ENCODE measurements at places on chromosomes 5 and 9.

DNA sequence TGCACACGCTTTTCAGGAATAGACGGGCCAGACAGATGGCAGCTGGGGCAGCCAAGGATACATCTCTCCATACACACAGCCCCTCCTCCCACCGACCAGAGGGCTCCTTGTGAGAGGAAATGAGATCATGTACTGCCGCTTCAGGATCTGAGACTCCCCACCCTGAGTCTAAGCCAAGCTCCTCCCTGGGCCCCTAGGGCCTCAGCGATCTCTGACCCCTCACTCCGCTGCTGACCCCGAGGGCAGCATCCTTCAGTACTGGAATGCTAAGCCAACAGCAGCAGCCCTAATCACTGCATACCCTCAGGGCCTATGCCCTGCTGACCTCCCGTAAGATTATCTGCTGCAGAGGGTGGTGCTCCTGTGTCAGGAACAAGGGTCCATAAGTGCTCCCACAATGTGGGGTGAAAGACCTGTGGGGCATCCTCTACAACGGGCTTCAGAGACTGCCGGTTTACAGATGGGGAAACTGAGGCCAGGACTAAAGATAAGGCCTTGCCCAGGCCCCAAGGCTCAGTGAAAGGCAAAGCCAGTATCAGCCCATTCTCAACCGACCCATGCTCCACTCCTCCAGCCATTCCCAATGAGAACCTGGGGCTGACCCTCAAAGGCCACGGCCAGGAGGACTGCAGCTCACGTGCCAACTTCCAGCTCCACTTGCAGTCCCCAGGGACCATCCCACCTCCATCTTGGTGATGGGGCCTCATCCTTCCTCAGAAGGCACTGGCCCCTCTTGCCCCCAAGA lies 37.5 kb downstream of the BICD2 start:
- DNase-seq: no peak

DNA sequence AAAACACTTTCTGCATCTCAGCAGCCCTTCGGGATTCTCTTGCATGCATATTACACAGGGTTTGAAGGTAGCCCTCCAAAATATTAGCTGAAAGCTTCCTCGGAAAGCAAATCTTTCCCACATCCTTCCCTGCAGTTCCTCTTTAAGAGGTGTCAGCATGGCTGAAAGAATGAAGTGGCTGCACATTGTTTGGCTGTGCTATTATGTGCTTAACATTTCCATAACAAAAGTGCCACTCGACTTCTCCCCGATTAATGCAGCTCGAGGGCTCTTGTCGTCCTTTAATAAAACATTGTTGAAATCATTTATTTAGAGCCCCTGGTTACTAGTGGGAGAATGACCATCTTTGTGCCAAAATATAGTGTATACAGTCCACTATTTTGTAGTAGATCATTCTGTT lies 6.5 kb downstream of the GAS1 start:
- no peak for DNase-seq

DNA sequence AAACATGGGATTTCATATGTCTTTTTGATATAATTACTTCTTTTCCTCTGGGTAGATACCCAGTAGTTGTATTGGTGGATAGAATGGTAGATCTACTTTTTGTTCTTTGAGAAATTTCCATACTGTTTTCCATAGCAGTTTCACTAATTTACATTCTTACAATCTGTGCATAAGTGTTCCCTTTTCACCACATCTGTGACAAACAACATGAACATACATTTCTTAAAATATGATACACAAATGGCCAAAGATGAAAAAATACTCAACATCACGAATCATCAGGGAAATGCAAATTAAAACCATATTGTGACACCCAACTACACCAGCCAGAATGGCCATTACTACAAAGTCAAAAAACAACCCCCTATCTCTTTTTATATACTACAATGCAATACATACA lies 1778.5 kb upstream of the ACO1 start:
- DNase-seq: no peak

DNA sequence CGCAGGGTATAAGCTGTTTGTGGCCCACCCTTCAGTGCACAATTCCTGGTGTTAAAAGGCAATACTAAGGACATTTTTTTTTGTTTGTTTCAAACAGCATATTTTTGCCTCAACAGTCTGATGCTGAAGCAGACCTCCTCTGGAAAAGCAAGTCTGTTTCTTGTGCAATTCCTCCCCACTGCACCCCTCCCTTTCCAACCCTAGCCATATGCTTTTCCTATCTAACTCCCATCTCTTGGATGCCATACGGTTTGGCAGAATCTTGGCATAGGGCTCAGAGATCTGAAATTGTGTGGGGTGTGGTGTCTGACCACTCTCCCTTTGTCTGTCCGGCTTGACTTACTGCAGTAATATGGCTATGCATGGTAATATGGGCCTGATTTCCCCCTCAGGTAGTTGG lies 161.6 kb downstream of the TMEM38B start:
- no peak for DNase-seq

DNA sequence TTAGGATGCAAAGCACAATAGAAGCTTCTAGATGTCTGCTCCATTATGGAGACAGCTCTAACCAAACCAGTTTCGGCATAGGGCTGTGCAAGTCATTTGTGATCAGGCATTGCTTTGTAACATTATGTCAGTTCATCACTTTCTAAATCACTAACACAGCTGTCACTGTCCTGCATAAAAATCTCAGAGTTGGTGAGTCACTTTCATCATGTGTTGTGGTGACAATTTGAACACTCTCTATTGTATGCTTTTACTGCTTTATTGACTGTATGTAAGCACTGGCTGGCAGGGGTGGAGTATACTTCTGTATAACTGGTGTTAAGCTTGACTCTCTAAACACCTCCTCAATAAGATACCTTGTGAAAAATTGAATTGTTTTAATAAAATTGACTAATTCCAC lies 77.9 kb downstream of the SLCO4C1 start:
- no peak for DNase-seq

DNA sequence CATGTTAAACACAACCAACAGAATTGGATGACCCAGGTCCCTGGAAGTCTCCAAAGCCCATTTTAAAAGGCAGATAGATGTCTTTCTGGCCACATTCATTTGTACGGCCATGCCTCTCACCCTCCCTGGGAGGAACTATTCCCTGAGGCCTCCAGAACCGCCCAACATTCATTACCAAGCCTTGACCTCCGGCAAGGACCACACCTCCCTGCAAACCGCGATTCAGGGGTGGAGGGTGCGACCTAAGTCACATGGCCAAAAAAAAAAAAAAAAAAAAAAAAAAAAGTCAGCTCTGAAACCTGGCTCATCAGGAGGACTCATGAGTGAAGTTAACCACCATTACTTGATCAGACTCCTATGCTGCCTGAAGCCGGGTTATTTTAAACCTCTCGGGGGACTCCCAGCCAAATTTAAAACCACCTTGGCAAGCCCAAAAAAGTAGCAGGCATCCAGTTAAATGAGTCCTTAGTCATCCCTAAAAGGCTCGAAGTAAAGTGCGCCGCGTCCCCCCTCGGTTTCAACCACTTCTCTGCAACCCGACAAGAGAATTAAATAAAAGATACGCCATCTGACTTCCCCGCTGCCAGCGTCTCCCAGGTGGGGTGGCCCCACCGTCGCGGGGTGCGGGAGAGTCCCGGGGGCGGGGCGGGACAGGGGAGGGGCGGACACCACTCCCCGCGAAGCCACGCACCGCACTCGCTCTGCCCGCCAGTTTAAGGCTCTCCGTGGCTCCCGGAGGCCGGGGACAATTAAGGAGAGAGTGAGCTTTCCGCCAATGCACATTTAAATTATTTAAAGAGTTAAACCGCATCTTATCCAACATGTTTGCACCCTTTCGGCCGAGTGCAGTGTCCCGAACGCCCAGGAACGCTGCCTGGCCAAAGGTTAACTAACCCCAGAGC lies 2.3 kb downstream of the KLF9 start:
- DNase-seq: peak; percentile 70

DNA sequence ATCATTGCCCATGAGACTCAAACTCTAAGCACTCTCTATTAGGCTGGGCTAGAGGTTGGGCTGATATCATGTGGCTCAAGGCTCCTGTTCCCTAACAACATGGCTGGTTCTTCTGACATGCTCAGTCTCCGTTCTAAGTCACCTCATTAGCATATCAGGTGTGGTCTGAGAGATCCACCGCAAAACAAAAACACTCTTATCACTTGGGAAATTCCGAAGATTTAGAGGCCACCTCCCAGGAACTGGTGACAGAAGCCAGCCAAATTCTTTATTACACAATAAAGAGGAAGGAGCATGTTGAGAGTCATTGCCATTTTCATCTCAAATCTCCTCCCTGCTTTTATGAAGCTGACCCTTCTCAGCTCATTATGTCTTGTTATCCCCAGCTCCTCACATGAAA lies 107.6 kb downstream of the MSX2 start:
- DNase-seq: no peak

DNA sequence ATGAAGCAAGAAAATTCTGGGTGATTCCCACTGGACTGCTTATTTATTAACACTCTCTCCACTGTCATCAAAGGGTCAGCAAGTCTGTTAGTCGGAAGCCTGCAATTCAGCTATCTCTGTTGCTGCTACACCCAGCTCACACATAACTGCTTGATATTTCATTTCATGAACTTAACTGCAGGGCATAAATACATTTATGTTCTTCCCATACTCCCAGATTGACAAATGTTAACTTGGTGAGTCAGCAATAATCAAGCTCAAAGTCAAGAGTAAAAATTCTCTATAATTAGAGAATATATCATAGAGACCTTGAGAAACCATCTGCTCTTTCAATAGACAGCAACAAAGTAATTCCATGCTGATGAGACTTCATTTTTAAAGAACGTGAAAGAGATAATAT lies 198.8 kb downstream of the ADAMTS12 start:
- no peak for DNase-seq

- peak; percentile 71 for DNase-seq
Observed at GRCh38 chr9:32954642-32955041, 46.8 kb downstream of the APTX start.

- DNase-seq: no peak
Observed at GRCh38 chr5:103060424-103060954, 59.4 kb downstream of the GIN1 start.

DNA sequence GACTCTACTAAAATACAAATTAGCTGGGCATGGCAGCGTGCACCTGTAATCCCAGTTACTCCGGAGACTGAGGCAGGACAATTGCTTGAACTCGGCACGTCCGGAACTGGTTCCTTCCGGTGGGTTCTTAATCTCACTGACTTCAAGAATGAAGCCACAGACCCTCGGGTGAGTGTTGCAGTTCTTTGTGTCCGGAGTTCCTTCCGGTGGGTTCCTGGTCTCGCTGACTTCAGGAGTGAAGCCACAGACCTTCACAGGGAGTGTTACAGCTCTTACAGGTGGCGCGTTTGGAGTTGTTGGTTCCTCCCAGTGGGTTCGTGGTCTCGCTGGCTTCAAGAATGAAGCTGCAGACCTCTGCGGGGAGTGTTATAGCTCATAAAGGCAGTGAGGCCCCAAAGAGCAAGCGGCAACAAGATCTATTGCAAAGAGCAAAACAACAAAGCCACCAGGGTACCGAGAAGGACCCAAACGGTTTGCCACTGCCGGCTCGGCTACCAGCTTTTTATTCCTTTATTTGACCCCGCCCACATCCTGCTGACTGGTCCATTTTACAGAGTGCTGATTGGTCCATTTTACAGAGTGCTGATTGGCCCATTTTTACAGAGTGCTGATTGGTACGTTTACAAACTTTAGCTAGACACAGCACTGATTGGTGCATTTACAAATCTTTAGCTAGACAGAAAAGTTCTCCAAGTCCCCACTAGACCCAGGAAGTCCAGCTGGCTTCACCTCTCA lies 28.6 kb upstream of the SLC6A19 start:
- no peak for DNase-seq

DNA sequence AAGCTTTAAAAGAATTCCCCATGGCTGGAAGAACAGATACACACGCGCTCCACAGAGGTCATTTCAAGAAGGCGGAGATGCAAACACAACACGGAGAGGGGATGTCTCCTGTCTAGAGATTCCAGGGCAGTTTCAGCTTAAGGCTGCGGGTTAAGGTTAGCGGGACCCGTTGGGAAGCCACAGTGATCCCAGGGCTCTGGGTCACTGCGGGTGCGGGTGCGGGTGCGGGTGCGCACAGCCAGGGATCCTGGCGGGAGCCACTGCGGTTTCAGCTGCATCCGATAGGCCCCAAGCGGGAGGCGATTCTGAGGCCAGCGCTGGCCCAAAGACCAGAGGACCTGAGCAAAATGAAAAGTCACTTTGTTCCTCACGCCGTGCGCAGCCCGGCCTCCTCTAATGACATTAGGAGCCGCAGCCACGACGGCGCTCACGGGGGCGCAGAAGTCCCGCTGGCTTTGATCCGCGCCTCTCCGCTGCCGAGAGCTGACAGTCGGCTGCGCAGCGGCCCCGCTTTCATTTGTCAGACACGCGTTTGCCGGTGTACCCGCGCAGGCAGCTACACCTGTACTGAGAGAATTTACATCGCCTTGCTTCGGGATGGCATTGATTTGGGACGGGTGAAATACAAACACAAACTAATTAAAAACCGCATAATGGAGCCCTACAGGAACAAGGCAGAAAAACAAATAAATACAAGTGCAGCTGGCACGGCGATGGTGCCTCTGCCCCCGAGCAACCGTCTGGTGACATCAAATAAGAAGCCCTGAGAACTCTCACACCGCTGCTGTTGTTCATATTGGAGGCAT lies 5.3 kb upstream of the IRX1 start:
- DNase-seq: no peak

DNA sequence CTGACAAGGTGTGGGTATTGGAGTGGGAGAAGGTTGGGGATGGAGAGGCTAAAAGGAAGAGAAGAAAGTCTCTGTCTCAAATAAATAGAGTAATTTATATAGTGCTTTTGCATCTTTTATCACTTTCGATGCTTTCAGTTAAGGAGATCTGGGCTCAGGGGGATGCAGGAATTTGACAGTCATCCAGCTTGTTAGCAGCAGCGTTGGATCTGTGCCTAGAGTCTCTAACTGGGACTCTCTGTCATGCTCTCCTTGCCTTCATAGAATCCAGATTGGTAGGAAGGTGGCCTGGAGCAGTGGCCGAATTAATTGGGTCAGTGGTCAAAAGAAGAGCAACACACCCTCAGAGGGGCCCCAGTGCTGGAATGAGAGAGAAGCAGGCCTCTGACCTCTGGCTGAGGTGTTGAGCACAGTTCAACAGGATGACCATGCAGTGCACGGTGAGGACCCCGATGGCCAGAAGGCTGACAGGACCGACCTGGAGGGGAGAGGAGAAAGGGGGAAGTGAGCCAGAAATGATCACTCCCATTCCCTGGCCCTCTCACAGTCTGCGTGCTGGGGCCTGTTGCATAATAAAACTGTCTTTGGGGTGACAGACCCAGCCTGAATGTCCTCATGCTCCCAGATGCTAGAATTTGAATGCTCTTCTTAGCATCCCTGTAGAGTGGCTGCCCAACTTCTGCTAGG lies 7.6 kb downstream of the SLC36A3 start:
- no peak for DNase-seq

- no peak for DNase-seq
Observed at GRCh38 chr5:101253096-101253495, 350.0 kb upstream of the ST8SIA4 start.

DNA sequence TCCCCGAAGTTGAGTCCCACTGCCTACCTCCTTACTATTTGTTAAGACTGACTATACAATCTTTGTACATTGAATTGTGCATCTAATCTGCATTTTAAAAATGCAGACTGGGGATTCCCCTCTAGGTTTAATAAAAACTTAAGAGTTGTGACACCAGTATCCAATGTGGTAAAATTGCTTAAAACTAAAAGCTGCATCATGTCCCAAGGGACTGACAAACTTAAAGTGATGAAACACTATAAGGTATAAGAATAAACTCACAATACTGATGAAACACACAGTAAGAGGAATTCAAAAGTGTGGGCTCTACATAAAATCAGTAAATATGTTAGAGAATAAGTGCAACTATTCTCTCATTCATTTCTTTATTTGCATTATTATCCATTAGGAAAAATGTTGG lies 1905.1 kb downstream of the MAT2B start:
- DNase-seq: no peak

- DNase-seq: no peak
Observed at GRCh38 chr9:113807173-113808061, 68.7 kb upstream of the ZNF618 start.
